NCI-H1436 treated with DMSO at 0.1 percent for 48 hours (cell line): ENCODE measurements at places on chromosomes 2 and 18.

- no peak for DNase-seq
Measured at GRCh38 chr2:86393521-86394491, 47.4 kb upstream of the KDM3A start.

- DNase-seq = no peak
Measured at GRCh38 chr2:95670167-95670566, 78.4 kb downstream of the TRIM43 start.

DNA sequence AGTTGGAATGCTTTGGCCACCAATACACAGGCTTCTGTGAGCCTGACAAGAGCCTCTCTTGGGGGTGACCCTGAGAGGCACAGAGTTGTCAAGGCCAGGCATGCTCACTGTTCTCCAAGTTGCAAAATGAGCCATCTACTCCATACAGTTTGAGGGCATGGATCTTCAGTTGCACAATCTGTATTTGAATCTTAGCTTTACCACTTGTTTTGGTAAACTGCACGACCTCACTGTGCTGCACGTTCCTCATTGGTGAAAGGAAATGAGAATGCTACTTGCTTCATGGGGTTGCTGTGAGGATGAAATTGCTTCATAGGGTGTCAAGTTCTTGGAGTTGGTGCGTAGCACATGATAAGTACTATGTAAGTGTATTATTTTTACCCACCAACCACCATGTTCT lies 12.0 kb upstream of the HAAO start:
- DNase-seq = no peak

GRCh38 chr2:95042472-95043271 lies 17.2 kb downstream of the MAL start:
- DNase-seq = no peak

DNA sequence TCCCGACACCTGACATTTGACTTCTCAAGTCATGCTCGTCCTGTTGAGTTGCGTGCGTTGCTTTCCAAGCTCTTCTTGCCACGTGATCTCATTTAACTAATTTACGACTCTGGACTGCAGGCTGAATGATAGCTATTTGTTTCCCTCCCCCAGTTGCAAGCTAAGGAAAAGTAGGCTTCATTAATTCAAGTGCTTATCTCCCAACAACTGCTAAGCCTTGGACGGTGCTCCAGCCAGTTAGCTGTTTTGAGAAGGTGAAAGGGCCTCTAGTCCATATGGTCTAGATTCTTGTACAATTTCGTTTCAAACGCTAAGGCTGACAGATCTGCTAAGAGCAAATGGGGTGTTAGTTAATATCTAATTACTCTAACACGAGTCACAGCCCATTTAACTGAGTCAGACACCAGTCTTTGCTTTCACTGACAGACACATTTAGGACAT lies 21.1 kb downstream of the GPR45 start:
- no peak for DNase-seq

DNA sequence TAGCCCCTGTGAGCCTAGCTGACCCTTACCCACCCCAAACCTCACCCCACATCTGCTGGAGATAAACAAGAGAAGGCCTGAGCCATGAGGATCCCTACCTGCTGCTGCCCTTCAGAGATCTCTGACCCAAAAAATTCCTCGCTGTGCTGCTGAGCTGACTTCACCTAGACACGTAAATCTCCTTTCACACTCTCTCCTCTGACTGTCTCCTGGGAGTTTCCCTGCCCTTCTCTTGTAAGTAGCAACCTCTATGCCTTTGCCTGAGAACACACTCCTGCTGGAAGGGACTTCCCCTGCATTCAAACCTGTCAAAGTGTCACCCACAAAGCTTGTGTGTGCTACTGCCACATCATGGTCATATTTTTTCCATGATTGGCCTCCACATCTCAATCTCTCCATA lies 134.2 kb upstream of the NOL4 start:
- no peak for DNase-seq

GRCh38 chr2:9407363-9407811 lies 15.9 kb downstream of the ITGB1BP1 start:
- no peak for DNase-seq

GRCh38 chr18:49934457-49934856 lies 121.1 kb upstream of the ACAA2 start:
- no peak for DNase-seq

GRCh38 chr18:25825056-25825455 lies 265.4 kb downstream of the SS18 start:
- no peak for DNase-seq

- DNase-seq = no peak
Measured at GRCh38 chr2:165920748-165921147, 32.8 kb downstream of the TTC21B start.

DNA sequence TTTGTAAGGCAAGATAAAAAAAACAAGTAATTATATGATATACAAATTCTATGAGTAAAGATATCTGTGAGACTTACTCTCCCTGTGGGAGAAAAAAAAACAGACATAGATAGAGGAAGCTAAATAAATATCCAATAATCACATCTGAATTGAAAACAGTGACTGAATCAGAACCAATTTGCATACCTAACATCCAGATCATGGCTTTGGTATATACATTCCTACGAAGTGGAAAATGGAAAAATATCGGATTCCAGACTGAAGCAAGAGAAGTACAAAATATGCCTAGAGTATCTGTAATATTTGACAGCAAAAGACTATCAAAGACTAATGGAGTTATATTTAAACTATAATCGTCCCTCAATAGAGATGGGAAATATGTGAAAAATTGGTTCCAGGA lies 1108.1 kb upstream of the CHAC2 start:
- no peak for DNase-seq
